Mucosa of descending colon (tissue), 3 donors: ENCODE measurements at places on chromosomes 1 and 21. TPM values are rescaled to one million over a fixed set of nuclear protein-coding genes. Genes with fewer than 3 reads are reported as not detected.

DNA sequence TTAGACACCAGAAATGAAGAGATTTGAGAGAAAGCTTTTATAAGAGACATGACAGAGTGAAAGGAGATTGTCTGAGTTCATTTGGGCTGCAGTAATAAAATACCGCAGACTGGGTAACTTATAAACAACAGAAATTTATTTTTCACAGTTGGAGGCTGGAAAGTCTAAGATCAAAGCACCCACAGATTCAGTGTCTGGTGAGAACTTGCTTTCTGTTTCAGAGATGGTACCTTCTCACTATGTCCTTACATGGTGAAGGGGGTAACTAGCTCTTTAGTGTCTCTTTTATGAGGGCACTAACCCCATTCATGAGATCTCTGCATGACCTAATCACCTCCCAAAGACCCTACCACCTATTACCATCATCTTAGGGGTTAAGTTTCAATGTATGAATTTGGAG is 30.9 kb upstream of the FCRL4 start:
- DNase-seq, result no peak

GRCh38 chr21:38834725-38835124 is 29.0 kb downstream of the ETS2 start:
- no peak for DNase-seq

GRCh38 chr1:91781371-91781825 is 104.6 kb downstream of the TGFBR3 start:
- DNase-seq, result no peak

DNA sequence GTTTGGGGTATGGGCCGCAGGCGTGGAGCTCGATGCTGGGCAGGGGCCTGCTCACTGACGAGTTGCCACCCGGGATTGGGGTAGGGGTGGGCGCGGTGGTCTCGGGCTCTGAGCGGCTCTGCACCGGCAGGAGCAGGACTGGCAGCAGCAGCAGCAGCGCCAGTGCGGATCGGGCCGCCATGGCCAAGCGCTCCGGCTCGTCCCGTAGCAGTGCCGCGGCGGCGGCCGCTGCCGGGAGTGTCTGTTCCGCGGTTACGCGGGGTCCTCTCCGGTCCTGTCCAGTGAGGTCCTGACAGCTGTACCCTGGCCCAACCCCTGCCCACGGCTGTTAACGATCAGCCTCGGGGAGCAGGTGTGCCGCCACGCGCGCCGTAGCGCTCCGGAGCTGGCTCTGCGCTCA is 26.5 kb downstream of the ADARB1 start:
- DNase-seq, result no peak

The KIF17 gene
- total RNA-seq, result 0.53 TPM

The MANEAL gene
- 6.5 TPM for total RNA-seq
